Activated naive CD4-positive, alpha-beta T cell (primary cell): ENCODE measurements at places on chromosomes 5 and 9.

DNA sequence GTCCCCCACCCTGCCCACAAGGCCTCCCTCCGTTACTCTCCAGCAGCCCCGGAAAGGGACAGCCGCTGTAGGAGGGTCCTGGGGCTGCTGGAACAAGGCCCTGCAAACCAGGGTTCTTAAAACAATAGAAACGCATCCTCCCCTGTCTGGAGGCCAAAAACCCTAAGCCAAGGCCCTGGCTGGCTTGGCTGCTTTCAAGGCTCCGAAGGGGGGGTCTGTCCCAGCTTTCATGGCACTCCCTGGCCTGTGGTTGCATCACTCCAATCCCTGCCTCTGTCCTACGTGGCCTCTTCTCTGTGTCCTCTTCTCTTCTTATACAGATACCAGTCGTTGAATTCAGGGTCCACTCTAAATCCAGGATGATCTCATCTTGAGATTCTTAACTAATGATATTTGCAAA, 7.4 kb upstream of the UBAC1 start:
- no peak for DNase-seq

DNA sequence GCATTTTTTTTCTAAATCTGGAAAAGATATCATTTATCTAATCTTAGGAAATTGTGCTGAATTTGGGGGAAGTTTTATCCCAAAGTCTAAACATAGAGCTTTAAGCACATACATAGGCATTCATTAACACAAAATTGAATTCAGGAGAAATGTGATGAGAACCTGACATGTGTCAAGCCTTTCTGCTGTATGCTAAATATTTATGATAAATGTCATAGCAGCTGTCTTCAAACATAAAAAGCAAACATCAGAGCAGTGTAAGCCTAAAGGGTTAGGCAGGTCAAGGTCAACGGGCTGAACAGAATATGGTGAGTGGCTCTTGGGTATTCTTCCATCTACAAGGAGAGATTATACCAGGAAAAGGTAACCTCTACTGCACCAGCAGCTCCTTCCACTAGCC, 737.2 kb upstream of the ZNF608 start:
- DNase-seq: no peak

DNA sequence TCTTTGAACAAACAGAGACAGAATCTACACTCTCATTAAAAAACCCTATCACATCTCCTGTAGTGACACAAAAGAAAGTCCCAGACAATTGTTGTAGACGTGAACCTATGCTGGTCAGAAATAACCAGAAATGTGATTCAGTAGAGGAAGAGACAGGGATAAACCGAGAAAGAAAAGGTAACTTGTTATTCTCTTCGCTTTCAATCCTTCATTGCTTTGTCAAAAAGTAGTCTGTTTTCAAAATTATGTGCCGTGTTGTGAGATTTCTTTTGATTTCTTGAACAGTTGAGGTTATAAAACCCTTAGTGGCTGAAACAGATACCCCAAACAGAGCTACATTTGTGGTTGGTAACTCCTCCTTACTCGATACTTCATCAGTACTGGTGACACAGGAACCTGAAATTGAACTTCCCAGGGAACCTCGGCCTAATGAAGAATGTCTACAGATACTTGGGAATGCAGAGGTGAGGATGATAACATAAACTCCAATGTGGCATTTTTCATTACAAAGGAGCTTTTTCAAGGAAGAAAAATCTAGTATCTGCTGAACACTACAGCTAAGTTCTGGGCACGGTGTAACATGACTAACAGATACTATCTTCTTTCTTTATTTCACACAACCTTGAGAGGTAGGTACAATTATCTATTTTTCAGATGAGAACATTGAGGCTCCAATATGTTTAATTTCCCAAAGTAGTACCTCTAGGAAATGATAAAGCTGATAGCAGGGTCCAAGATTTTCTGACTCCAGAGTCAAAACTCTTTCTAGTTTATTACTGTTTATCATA, 14.3 kb downstream of the HMGCR start:
- no peak for DNase-seq

- DNase-seq: no peak
Observed at GRCh38 chr5:165187815-165188214, 1682.4 kb downstream of the MAT2B start.

DNA sequence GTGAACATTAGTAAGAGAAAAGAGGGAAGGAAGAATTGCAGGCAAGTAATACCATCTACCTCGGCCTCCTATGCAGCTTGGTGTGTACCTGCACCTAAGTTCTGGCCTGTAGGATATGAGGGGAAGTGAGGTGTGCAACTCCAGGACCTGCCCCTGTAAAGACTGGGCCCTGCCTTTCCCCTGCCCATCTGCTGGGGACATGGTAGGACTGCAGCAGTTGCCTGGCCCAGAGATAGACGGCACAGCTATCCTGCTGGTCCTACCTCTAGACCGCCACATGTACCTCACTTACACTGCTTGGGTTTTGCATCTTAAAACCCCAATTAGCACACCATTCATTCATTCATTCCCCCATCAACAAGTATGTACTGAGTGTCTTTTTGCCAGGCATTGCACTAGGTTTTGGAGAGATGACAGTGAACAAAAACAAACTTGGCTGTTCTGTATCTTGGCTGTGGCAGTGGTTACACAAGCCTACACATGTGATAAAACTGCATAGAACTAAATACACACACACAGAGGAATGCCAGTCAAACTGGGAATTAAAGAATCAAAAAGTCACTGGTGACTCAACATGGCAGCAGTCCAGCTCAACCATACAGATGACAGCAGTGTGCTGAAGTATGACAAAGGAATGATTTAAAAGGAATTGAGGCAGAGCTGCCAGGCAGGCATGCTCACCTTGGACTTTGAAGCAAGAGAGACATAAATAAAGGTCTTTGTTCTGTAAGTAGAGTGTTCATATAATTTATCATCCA, 23.3 kb upstream of the MGAT1 start:
- no peak for DNase-seq
